ENCODE measurements at places on chromosomes 6 and 20.

- no peak for DNase-seq
These were observed 192.1 kb upstream of the CCN2 start for GRCh38 chr6:132143258-132143657.

DNA sequence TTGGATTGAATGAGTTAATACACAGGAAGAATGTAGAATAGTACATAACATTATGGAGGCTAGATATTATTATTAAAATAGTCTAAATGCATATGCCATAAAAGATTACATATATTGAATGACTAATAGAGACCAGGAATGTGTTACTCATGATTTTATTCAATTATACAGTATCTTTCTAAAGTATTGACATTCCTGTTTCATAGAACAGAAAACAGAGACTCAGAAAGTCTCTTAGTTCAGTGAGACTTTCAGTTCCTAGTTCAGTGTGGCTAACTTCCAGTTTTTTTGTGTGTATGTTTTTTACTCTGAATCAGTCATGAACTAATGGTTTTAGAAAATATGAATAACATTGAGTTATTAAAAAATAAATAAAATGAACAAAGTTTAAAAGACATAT, 34.6 kb upstream of the TMEM244 start:
- DNase-seq: no peak

DNA sequence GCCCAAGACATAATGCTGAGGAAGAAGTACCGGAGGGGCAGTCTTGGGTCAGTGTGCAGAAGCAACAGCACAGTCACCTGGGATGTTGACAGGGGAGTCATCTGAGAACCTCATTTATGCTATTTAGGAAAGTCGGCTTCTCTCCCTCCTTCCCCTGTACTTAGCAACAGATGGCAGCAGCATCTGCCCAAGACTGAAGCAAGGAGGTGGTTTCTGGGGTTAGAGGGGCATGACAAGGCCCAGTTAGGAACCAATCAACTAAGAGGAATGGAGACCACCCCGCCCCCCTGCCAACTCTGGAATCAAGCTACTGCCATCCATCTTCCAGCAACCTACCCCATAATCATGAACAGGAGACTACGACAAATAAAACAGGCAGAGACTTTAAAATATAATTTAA, 21.7 kb downstream of the RIPK1 start:
- DNase-seq: no peak

GRCh38 chr20:15759594-15759993, 813.7 kb downstream of the KIF16B start:
- DNase-seq: no peak

GRCh38 chr6:138115877-138116660, 8.8 kb upstream of the PERP start:
- DNase-seq: no peak

Data from stimulated activated effector memory CD8-positive, alpha-beta T cell treated with anti-CD3 and anti-CD28 coated beads, Interleukin-12 subunit alpha, Interleukin-12 subunit beta, amount 100 ng/mL, for 72 hours (primary cell).